ENCODE measurements at places on chromosomes 3 and 15. TPM values are rescaled to one million over a fixed set of nuclear protein-coding genes. Genes with fewer than 3 reads are reported as not detected.
A peak's percentile ranks its signal among the peaks of the same experiment; 100 is the strongest.

GRCh38 chr3:153038779-153039178, 123.2 kb upstream of the RAP2B start:
- DNase-seq: no peak
- H3K27ac ChIP-seq: no peak overlapping the region
- no peak overlapping the region for H3K4me3 ChIP-seq
- no peaks in the 10 kb centered on the region for H3K36me3 ChIP-seq
- no peaks in the 10 kb centered on the region for H3K4me1 ChIP-seq

- no peaks in the 10 kb centered on the region for H3K27me3 ChIP-seq
- no peak overlapping the region for H3K27ac ChIP-seq
- no peaks in the 10 kb centered on the region for H3K4me1 ChIP-seq
These were observed 435.0 kb downstream of the MECOM start for GRCh38 chr3:169228522-169228921.

GRCh38 chr3:33250712-33251111, 26.5 kb upstream of the FBXL2 start:
- no peak overlapping the region for H3K27ac ChIP-seq
- no peaks in the 10 kb centered on the region for H3K36me3 ChIP-seq
- DNase-seq: no peak
- no peaks in the 10 kb centered on the region for H3K4me1 ChIP-seq

KIF9 gene
- total RNA-seq: 3.9 TPM

GRCh38 chr3:148992635-148993255, 1.4 kb downstream of the GYG1 start:
- no peaks in the 10 kb centered on the region for H3K36me3 ChIP-seq
- peak overlapping the region; percentile 90 for H3K4me3 ChIP-seq
- no peaks in the 10 kb centered on the region for H3K27me3 ChIP-seq

GRCh38 chr3:34886443-34886842, 752.9 kb upstream of the ARPP21 start:
- H3K4me1 ChIP-seq: no peaks in the 10 kb centered on the region
- no peak overlapping the region for H3K27ac ChIP-seq
- no peaks in the 10 kb centered on the region for H3K27me3 ChIP-seq
- H3K4me3 ChIP-seq: no peak overlapping the region
- no peaks in the 10 kb centered on the region for H3K36me3 ChIP-seq
- no peak for DNase-seq

- H3K27ac ChIP-seq: peak overlapping the region; percentile 98
- no peaks in the 10 kb centered on the region for H3K4me1 ChIP-seq
- no peaks in the 10 kb centered on the region for H3K27me3 ChIP-seq
- peaks cover 4% of the 10 kb centered on the region for H3K36me3 ChIP-seq
These were observed 443 bp upstream of the NR2F2 start for GRCh38 chr15:96330064-96330449.

GRCh38 chr3:44065311-44066094, 176.2 kb upstream of the TOPAZ1 start:
- H3K4me3 ChIP-seq: no peak overlapping the region
- no peaks in the 10 kb centered on the region for H3K36me3 ChIP-seq
- no peaks in the 10 kb centered on the region for H3K27me3 ChIP-seq
- no peak overlapping the region for H3K27ac ChIP-seq

SELENOS gene
- total RNA-seq: 49.4 TPM

- no peaks in the 10 kb centered on the region for H3K36me3 ChIP-seq
- H3K27ac ChIP-seq: no peak overlapping the region
- no peaks in the 10 kb centered on the region for H3K4me1 ChIP-seq
- DNase-seq: no peak
- H3K27me3 ChIP-seq: no peaks in the 10 kb centered on the region
These were observed 70.2 kb upstream of the HRH1 start for GRCh38 chr3:11084098-11084497.

SPSB4 gene
- total RNA-seq: not detected

- H3K4me3 ChIP-seq: no peak overlapping the region
- no peak for DNase-seq
- no peak overlapping the region for H3K27ac ChIP-seq
- H3K27me3 ChIP-seq: no peaks in the 10 kb centered on the region
These were observed 126.8 kb upstream of the ABI3BP start for GRCh38 chr3:101120039-101120438.

ACP3 gene
- 3.6 TPM for total RNA-seq

PGBD4 gene
- 1.1 TPM for total RNA-seq

DNA sequence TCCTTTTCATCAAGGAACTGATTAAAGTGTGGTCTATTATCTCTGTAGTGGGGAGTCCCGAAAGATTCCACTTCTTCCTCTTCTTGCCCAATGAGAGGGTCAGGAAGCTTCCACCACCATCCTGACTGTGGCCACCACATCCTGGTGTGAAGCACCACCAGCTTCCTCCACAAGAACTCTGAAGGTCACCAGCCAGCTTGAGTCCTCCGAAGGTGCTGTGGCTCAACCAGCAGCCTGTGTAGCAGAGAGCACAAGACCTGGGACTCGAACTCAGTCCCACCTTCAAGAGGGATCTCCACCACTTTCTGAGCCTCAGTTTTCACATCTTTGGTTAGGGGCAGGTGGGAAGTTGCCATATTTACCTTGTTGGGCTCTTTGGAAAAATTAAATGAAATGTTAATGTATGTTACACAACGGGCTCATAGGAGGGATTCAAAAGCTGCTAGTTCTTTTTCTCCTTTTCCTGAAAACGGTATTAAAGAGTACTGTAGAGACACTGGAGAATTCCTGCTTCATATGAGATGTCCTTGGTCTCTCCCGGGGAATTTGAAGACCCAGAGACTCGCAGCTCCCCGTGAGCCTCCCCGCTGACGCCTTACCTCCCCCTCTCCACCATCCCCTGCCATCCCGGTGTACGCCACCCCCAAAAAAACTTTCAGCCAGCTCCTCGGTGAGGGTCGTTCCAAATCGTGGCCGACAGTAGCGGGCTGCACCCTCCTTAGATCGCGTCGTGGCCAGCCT, 816 bp upstream of the ACAN start:
- H3K4me3 ChIP-seq: no peak overlapping the region
- no peaks in the 10 kb centered on the region for H3K27me3 ChIP-seq
- H3K36me3 ChIP-seq: no peaks in the 10 kb centered on the region
- no peak for DNase-seq
- no peaks in the 10 kb centered on the region for H3K4me1 ChIP-seq
- H3K27ac ChIP-seq: no peak overlapping the region

DNA sequence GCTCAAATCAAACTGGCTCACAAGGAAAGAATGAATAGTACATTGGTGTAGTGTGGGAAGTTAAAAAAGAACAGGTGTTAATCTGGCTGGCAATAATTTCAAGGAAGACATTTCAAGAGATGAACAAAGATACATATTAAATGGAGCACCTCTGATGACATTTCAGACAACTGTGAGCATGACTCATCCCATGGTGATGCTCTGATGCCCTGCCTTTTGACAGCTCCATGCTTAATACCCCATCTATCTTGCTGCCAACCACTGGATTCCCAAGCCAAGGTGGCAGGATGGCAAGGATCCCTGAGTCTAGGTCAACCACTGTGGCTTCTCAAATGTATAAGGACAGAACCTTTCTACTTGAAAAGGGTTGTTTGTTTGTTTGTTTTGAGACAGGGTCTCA, 29.3 kb downstream of the LRRC2 start:
- no peak overlapping the region for H3K4me3 ChIP-seq
- DNase-seq: no peak
- H3K4me1 ChIP-seq: no peaks in the 10 kb centered on the region
- H3K36me3 ChIP-seq: no peaks in the 10 kb centered on the region
- H3K27me3 ChIP-seq: no peaks in the 10 kb centered on the region
- no peak overlapping the region for H3K27ac ChIP-seq

DNA sequence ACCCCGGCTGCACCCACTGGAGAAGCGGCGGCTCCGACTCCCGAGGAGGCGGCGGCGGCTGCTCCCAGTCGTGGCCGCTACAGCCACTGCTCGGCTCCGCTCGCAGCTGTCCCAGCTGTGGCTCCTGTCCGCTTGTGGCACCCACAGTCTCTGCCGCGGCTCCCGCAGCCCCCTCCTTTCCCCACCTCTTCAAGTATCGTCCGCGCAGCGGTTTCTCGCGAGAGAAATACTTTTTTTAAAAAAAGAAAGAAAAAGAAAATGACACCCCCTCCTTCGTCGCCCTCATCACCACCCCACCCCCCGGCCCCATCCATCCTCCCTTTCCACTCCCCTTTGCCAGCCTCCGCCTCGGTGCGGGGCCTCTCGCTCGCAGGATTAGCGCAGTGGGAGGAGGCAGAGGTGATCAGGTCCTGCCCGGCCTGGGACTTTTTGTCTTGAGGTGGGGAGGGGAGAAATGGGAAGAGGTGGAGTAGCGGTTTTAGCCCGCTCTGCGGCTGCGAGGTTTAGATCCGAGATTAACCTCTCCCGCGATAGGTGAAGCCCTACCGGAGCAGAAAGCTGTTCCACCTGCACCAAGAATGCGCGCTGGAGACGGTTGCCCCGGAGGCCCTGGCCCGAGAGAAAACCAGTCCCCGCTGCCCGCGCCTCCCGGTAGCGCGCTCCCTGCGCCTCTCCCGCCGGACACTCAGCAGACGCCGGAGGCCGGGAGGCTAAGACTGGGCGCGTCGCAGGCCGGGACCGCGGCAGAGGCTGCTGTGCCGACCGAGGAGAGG, at the start of gene FBN1:
Gene FBN1 (minus strand): TSS at position 152 of the 773 bp plus-strand sequence. CDS start 940 bp downstream, outside the sequence.
- peak within 1 kb of the TSS; percentile 93 for H3K4me3 ChIP-seq
- peak; percentile 89 for DNase-seq
- no peaks in the 10 kb centered on the region for H3K27me3 ChIP-seq

NAALADL2 gene
- 29.3 TPM for total RNA-seq

DNA sequence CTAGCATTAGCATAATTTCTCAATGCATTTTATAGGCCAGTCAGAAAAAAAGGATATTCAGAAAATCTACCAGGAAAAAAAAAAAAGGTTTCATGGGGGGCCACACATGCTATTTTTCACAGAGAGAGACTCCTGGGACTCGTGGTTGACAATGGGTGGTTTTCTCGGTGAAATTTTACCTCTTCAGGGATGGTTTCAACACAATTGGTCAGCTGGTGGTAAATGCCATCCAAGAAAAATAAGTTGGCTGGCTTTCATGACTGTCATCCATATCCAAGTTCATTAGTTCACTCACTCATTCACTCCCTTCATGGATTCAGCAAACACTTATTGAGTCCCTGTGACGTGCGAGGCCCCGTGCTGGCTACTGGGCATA, 217.3 kb downstream of the SHQ1 start:
- no peaks in the 10 kb centered on the region for H3K36me3 ChIP-seq
- no peaks in the 10 kb centered on the region for H3K4me1 ChIP-seq
- H3K27ac ChIP-seq: no peak overlapping the region
- no peak overlapping the region for H3K4me3 ChIP-seq
- no peaks in the 10 kb centered on the region for H3K27me3 ChIP-seq
- DNase-seq: no peak

CMTM6 gene
- total RNA-seq: 150 TPM

Data from ovary (tissue), 10 donors.